NCI-H187 treated with DMSO at 0.1 percent for 48 hours (cell line): ENCODE measurements at places on chromosomes 2 and 18.

DNA sequence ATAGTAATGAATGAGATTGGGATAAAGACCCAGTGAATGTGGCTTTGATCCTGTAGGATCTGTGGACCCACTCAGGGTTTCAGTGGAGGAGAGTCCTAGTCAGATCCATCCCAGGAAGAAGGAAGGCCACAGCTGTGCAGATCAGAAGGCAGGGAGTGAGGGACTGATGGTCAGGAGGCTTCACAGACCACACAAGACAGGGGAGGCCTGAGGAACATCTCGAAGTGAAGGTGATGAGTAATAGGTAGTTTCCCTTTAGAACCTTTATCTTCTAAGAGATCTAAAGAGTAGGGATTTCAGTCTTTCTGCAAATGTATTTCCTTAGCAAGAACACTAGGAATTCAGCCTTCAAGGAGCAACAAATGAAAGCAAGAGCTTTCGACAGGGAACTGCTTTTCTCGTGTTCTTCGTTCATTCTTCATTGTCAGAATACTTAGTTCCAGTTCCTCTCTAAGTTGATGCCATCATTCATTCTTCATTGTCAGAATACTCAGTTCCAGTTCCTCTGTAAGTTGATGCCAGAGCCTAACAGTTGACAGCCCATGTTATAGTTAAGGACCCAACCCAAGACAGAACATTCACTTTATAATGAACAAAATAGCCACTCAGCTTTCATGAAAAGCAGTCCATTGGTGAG is 150.2 kb upstream of the EPAS1 start:
- DNase-seq = no peak

DNA sequence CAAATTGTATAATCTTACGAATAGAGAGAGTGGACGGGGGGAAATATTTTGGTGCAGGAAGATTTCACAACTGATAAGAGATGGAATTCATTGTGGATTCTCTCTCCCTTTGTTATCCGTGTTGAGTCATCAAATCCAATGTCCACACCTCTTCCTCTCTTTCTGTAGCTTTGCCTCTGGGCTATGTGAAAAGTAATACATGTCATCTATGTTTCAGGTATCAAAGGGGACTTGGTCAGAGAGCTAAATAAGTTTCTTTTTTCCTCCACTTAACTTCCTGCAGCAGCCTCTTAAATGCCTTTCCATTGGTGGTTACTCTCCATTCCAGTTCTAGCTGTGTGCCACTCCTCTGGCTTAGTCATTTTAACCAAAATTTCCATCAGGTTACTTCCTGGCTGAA is 169.3 kb upstream of the NXPH2 start:
- no peak for DNase-seq

DNA sequence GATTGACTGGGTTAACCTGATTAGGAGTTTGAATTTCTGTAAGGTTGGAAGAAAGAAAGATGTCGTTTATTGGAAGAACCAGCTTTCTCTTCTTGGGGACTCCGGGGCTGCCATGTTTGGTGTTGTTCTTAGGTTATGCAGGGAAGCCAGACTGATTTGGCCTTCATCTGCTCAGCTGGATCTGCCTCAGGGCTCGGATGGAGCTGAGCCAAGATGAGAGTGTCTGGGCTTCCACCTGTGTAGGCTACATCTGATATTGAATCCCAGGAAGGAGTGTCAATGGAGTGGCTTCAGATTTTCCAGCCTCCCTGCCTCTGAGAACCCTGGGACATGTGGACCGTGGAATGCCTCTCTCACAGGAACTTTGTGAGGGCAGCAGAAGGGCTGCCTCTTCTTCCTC is 126.1 kb downstream of the WDSUB1 start:
- DNase-seq = no peak

DNA sequence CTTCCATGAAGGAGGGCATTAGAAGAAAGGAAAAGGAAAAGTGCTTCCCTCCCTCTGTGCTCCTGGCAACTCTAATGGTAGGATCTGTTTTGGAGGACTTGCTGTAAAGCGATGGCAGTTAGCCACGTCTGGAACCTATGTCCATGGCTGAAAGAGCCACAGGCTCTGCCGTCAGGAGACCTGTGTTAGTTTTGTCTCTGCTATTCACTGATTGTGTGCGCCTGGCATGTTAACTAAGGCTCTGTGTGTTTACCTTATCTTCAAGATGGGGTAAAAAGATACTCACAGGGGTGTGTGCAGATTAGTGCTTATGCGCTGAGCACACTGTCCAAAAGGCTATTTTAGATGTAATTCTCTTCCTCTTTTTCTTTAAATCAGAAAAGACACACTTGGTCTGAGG is 109.8 kb upstream of the LTBP1 start:
- DNase-seq = no peak

GRCh38 chr2:161994761-161995520 is 79.1 kb downstream of the DPP4 start:
- DNase-seq = no peak

GRCh38 chr2:218885981-218886947 is 5.6 kb downstream of the WNT10A start:
- DNase-seq = no peak

GRCh38 chr2:165055082-165055851 is 99.9 kb upstream of the SLC38A11 start:
- no peak for DNase-seq

GRCh38 chr2:188378371-188378950 is 86.8 kb downstream of the GULP1 start:
- DNase-seq = no peak

GRCh38 chr2:48227617-48228344 is 302.2 kb upstream of the STON1 start:
- DNase-seq = no peak

DNA sequence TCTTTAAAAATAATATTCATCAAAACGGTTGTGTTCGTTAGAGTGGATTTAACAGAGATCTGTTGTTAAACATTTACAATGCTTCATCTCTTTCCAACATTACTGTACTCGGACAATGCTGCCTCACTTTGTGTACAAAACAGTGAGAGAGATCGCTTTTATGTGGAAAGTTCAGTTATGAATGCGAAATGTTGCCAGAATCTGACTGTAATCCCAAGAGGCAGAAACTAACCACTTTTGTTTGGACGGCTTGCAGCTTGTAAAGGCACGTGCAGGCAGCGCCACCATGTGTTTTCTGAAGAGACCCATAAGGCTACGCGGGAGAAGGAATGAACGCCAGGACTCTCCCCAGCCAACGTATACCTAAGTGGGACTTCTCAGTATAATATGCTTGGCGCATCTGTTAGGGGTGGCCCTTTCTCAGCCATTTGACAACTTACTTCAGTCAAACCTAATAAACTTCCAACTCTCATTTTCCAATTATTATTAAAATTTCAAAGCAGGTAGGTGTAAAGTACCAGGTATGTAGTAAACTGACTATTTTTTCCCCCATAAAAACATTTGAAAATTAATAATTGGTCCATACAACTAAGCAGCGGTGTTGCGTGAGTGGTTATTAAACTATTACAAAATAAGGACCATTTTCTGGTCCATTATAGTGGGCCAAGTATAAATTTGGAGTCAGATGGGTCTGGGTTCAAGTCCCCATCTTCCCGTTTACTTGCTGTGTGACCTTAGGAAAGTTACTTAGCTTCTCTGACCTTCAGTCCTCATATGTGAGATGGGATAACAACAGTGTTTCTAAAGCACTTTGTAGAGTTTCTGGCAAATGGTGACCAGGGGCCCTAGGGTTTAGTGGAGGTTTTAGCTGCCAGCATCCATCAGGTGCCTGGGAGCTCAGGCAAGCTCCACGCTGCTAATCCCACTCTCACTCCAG is 5.6 kb upstream of the NAPG start:
- DNase-seq = peak; percentile 22

GRCh38 chr2:126748929-126749518 is 93.1 kb downstream of the GYPC start:
- DNase-seq = no peak

DNA sequence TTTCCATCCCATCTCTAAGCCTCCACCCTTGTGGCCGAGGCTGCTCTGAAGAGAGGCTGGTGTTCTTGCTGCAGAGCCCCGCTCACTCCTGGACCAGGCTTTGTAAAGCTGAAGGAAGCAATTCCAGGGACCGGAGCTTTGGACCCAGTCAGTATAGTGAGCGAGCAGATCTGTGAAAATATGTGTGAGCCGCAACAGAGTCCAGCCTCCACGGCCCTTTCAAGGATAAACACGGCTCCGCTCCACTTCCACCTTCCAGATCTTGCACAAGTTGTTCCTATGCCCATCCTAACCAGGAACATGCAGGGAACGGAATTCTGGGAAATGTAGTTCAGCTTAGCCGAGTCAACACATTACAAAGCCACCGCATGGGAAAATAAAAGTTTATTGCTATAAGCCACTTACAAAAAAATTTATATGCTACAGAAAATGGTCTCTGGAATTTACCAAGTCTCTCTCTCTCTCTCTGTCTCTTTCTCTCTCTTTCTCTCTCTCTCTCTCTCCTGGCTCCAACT is 151.7 kb upstream of the ZNF521 start:
- DNase-seq = no peak

DNA sequence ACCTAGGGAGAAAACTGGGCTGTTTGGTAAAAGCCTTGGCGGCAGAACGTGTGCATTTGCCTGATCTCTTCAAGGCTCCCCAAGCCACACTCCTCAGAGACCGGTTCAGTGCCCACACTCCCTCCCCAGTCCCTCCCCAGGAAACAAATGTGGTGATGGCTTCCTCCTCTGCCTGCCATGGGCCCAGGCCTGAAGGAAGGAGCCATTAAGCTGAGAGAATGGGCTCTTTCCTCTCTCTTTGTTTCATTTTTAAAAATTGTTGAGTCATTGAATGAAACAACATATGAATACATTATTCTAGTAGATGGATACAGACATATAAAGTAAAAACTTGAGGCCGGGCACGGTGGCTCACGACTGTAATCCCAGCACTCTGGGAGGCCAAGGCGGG is 50.6 kb upstream of the YWHAQ start:
- DNase-seq = no peak

GRCh38 chr2:96273763-96274162 is 7.7 kb downstream of the CIAO1 start:
- DNase-seq = no peak

DNA sequence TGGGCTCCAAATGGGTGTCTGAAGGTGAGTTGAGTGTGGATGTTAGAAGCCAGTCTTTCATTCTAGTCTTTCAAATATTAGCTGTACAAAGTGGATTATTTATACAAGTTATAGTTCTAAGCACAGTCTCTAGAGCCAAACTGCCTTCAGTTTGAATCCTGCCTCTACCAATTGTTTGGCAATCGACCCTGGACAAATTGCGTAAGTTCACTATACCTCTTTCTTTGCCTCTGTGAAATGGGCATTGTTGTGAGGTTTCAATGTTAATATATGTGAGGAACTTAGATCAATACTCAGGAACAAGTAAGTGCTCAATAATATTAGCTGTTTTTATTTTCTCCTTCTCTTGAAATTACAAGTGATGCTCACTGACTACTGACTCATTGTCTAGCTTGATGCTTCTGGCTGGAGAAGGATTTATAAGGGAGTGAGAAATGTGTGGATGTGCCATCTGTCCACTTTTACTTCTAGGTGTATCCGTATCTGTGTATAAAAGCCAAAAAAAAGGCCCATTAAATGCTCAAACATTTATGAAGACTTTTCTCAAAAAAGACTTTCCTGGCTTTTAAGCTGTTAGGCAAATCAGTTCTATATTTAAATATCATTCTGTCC is 48.1 kb upstream of the RAPH1 start:
- no peak for DNase-seq

DNA sequence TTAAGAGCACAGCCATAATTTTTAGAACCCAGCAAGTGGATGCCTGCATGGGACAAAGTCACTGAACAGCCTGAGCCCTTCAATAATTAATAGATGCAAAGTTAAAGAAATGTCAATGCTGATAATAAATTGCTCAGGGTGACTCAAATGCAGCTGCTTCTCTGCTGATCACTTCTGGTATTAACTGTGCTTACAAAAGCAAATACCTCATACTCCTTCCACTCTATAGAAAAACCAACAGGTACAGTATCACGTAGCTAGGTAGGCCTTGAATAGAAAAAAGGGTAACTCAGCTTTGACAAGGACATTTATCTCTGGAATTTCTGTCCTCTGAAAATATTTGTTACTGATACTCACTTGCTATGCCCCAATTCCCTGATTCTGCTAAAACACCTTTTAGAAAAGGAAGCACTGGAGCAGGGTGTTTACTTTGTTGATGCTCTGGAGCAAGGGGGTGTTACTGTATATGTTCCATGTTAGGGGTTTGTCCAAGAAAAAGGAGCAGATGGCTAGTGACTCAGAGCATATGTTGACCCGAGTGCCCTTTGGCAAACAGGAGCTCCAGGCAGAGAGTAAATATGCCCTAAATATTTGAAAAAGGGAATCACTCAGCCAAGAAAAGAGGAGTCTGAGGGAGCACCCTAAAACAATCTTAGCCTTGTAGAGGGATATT is 59.1 kb upstream of the RTN4 start:
- no peak for DNase-seq

- DNase-seq = no peak
Observed at GRCh38 chr18:23595591-23595990, 9.3 kb upstream of the NPC1 start.

- DNase-seq = no peak
Observed at GRCh38 chr2:209988010-209988409, 14.4 kb upstream of the RPE start.

GRCh38 chr2:44676379-44676778 is 265.1 kb upstream of the SIX3 start:
- DNase-seq = no peak

- DNase-seq = no peak
Observed at GRCh38 chr2:9392898-9393765, 30.2 kb downstream of the ITGB1BP1 start.

- no peak for DNase-seq
Observed at GRCh38 chr2:26432363-26432762, 30.6 kb downstream of the DRC1 start.

GRCh38 chr18:11487390-11487789 is 122.0 kb upstream of the SLC35G4 start:
- no peak for DNase-seq

DNA sequence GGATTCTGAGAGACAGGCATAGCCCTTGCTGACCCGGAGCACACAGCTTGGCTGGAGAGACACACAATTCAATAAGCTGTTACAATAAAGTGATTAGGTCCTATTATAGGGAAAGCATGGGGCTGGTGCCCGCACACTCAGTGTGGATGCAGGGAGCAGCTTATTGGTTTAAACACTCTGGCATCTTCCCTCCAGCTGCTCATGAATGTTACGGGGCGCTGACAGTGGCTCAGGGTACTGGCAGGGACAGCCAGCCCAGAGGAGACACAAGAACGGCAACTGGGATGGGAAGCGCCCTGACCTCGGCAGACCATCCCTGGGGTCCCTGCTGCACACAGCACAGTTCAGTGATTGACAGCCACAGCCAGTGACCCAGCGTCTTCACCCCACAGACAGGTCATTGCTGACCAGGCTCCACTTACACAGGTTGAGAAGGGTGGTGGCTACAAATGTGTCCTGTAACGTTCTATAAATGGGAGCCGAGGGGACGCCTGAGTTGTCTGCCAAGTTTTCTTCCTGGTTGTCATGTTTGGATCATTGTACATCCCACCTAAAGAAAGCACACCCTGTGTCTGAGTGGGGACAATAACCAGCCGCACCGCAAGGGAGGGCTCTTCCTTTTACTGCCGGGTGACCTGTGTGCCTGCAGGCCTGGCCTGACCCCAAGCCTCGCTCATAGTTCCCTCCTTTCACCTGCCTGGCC is 60.3 kb downstream of the SH3BP4 start:
- DNase-seq = no peak

GRCh38 chr2:220215785-220216184 is 588.4 kb downstream of the SLC4A3 start:
- DNase-seq = peak; percentile 42

- DNase-seq = no peak
Observed at GRCh38 chr2:98457045-98457696, 12.5 kb downstream of the INPP4A start.

GRCh38 chr2:23380562-23381065 is 4.4 kb upstream of the KLHL29 start:
- no peak for DNase-seq
